ENCODE measurements at places on chromosomes 11 and 22. TPM values are rescaled to one million over a fixed set of nuclear protein-coding genes. Genes with fewer than 3 reads are reported as not detected.

The NXPE4 gene
- 0.08 TPM for polyA plus RNA-seq

The IL18BP gene
- polyA plus RNA-seq: 15.3 TPM

The SERPIND1 gene
- 3.4 TPM for polyA plus RNA-seq

DNA sequence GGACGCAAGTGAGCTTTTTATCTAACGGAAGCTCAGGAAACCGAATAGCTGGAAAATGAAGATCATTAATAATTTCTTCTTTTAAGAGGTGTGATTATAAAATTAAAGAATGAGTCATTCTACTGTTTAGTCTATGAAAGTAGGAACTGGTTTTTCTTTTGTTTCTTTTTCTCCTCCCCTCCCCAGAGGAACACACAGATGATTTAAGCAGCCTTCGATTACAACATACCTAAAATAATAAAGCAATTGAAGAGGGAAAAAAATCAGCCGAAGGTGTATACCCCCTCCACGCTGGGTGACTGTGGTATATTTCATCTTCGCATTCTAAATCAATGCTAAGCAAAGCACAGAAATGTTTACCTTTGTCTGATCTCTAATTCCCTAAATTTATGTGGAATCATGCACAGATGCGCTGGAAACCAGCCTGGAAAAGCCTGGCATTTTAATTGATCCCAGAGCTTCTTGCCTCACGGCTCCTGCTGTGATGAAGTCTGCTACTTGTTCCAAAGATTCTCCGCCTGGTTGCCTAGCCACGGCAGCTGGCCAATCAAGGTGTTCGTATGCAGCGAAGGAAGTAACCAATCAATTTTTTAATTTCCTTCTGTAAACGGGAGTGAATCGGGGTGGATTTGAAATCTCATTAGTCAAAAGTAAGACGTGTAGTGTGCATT lies 133.9 kb downstream of the FANCF start:
- no peak for DNase-seq

GRCh38 chr11:76810151-76810853 lies 27.1 kb downstream of the TSKU start:
- no peak for DNase-seq

GRCh38 chr22:24097961-24098391 lies 83.3 kb upstream of the SUSD2 start:
- no peak for DNase-seq

GRCh38 chr11:8917157-8917825 lies 6.3 kb downstream of the AKIP1 start:
- DNase-seq: no peak

GRCh38 chr22:16961477-16962186 lies 46.4 kb downstream of the GAB4 start:
- no peak for DNase-seq

Measured in left renal cortex interstitium (tissue), 4 donors.